Non-pigmented ciliary epithelial cell (primary cell): ENCODE measurements at places on chromosomes 5 and 9.

DNA sequence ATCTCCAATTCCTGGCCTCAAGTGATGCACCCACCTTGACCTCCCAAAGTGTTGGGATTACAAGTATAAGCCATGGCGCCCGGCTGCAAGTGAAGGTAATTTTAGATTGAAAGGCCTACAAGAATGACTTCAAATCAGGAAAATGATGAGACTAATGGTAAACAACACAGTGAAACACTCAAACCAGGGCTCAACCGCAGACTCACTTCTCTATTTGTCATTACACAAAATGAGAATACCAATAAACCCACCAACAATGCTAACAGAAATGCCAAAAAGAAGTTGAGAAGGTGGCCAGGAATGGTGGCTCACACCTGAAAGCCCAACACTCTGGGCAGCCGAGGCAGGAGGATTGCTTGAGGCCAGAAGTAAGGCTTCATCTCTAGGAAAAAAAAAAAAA is 92.1 kb downstream of the UBAP2 start:
- DNase-seq = no peak

DNA sequence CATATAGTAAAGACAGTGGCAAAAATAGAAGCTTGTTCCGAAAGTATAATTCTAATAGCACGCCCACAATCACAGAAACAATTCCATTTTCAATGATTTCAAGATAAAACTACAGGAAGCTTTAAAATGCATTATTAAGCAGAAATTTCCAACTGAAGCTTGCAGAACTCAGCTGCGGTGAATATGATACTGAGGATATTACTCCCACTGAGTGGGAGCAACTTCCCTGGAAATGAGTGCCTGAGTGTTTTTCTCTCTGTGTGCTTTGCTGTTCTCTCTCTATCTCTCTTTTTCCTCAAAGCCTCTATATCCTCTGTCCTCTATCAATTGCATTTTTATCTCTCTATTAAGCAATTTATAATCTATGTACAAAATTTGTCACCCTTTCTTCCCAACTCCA is 187.5 kb upstream of the PRDM9 start:
- no peak for DNase-seq

GRCh38 chr9:113567361-113568080 is 104.0 kb downstream of the RGS3 start:
- DNase-seq = no peak

GRCh38 chr5:171872666-171873065 is 87.0 kb downstream of the SMIM23 start:
- no peak for DNase-seq

DNA sequence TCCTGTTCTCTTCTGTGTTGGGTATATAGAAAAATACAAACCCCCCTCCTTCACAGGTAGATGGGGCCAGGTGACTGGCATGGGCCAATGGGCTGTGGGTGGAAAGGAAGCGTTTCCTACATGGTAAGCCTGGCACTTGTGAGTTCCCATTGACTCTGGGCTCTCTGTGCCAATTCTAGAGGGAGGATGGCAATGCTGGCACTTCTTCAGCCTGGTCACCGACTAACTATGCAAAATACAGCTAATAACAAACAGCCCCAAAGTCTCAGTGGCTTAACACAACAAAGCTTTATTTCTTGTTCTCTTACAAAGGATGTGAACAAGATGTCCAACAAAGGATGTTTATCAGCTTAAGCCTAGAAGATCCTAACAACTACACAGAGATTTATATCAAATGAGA is 258.1 kb downstream of the SYK start:
- DNase-seq = no peak

DNA sequence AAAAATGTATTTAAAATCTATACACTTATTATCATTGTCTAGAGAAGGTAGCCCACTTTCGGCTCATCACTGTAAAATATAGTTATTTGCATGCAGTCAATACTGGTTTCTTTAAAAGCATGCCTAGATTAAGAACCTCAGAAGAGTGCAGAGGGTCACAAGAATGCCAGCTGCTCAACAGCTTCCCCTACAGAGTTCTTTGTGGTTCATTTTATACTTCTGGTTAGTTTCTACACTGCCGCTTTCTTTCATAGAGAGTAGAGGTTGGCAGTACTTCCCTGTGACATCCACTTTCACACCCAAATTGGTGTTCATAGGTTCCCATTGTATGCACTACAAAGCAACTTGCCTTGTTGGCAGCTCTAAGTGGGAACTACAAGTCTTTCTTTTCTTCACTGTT is 137.3 kb downstream of the KIAA0825 start:
- DNase-seq = no peak

DNA sequence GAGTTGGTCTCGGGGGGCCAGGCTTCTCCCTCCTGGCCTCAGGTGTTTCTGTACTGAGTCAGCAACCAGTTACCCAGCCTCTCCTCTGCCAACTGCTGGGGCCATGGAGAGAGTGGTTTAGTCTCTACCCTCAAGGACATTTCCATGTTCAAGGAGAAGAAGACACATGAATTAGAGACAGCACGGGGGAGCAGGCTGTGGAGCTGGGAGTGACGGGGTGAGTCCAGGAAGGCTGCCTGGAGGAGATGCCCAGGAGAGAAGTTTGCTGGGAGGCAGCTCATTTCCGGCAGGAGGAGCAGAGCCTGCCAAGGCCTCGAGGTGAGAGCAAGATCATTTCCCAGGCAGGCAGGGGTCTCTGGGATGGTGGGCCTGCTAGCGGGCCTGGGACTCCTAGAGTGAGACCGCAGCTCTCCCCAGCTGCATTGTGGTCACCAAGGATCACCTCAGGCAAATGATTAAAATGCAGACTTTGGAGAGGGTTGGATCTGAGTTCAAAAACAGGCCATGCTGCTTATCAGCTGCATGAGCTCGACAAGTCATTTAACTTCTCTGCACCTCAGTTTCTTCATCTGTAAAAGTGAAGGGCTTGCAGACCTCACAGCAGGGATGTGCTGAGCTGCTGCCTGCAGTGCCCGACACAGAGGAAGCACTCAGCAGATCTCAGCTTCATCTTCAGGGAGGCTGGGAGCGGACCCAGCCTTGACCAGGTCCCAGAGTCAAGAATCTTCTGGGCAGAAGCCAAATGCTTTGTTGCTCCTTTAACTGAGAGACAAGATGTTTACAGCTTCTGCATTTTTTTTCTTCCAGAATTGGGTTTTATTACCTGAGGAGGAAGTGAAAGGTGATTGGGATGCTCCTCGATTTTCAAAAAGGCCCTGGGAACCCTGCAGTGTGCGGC is 35.2 kb downstream of the NEK6 start:
- DNase-seq = no peak

GRCh38 chr9:69822116-69822750 is 1.6 kb downstream of the CFAP95 start:
- DNase-seq = no peak

- no peak for DNase-seq
Observed at GRCh38 chr5:173858021-173858669, 30.0 kb upstream of the CPEB4 start.

GRCh38 chr9:93141771-93142483 is 7.9 kb upstream of the NINJ1 start:
- no peak for DNase-seq
